ENCODE measurements at places on chromosomes 16 and 17. TPM values are rescaled to one million over a fixed set of nuclear protein-coding genes. Genes with fewer than 3 reads are reported as not detected.
A peak's percentile ranks its signal among the peaks of the same experiment; 100 is the strongest.

DNA sequence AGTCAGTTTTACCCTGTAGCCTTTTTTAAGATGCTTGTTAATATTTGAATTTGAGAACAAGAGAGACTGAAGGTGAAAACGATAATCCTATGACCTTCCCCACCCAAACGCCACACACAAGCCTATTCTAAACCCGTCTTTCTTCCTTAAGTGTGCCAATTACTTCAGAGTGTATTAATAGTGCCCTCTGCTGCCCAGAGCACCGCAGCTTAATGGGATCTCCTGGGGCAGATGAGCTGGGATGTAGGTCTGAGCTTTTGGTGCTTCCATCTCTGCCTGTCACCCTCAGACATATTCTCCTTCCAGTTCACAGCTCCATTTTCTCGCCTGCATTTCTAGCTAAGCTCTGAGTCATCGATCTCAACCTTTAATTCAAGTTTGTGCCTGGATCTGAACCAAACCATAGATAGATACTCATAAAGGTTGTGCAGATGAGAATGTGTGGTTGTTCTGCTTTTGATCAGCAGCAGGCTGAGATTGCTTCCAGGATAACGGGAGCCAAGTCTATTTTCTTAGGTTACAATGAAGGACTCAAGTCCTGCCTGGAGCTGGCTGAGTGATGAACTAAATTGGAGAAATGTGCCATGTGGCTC, 46.4 kb upstream of the CDH13 start:
- no peak for DNase-seq
- H3K36me3 ChIP-seq = no peaks in the 10 kb centered on the region
- H3K27me3 ChIP-seq = no peaks in the 10 kb centered on the region

DNA sequence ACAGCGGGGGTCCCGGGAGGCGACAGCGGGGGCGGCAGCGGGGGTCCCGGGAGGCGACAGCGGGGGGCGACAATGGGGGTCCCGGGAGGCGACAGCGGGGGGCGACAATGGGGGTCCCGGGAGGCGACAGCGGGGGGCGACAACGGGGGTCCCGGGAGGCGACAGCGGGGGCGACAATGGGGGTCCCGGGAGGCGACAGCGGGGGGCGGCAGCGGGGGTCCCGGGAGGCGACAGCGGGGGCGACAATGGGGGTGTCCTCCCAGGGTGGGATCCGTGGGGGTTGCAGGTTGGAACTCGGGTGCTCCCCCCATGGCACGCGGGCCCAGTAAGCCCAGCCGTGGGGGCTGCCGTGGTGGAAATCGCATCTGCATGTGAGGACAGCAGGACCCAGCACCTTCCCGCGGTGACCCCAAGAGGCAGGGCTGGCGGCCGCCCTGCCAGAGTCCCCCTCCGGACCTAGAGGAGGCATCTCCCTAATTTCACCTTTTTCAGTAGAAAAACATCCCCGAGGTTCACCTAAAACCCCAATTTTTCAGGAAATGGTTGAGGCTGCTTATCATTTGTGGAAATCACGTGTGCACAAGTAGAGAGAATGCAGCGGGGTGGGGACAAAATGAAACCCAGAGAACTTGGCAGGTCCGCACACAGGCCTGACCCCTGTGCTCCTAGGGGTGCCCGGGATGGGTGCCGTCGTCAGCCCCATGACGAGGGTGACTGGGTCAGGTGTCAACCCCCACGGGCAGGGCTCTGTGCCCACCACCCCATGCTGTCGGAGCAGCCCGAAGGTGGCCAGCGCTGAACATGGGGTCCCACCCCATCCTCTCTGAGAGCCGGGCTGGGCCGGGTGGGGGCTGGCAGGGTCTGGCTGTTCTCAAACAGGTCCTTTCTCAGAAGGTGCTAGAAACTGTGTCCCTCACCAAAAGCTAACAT, 10.5 kb upstream of the METRNL start:
- H3K4me3 ChIP-seq = peak overlapping the region; percentile 41
- H3K36me3 ChIP-seq = no peaks in the 10 kb centered on the region
- peaks cover 32% of the 10 kb centered on the region for H3K4me1 ChIP-seq

- H3K27ac ChIP-seq = no peak overlapping the region
- peaks cover 10% of the 10 kb centered on the region for H3K4me1 ChIP-seq
- no peak for DNase-seq
- H3K27me3 ChIP-seq = peaks cover 44% of the 10 kb centered on the region
- H3K36me3 ChIP-seq = no peaks in the 10 kb centered on the region
- H3K4me3 ChIP-seq = no peak overlapping the region
These were observed 32.2 kb downstream of the BAHCC1 start for GRCh38 chr17:81427173-81428120.

- no peak for DNase-seq
- no peaks in the 10 kb centered on the region for H3K36me3 ChIP-seq
- no peak overlapping the region for H3K4me3 ChIP-seq
- no peaks in the 10 kb centered on the region for H3K27me3 ChIP-seq
- no peaks in the 10 kb centered on the region for H3K4me1 ChIP-seq
- no peak overlapping the region for H3K27ac ChIP-seq
These were observed 60.4 kb upstream of the MSI2 start for GRCh38 chr17:57195785-57196460.

DNA sequence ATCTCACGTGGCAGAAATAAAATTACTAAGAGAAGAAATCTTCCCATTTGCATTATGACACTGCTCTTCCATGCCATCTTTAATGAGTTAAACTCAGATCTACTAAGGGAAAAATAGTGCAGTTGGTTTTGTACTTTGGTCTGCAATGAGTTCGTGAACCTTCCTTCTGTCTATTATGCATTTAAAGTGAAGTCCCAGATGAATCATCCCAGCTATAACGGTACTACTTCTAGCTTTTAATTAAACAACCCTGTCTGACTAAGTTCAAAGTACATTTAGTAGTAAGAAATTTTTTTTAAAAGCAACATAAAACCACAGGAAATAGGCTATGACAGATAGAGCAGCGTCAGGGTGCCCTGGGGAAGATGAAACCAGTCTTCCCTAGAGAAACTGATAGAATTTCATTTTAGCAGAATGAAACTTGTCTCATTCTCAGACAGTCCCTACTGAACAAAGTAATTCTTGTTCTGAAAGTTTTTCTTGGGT, 1.8 kb downstream of the TMIGD1 start:
- no peaks in the 10 kb centered on the region for H3K36me3 ChIP-seq
- H3K27me3 ChIP-seq = no peaks in the 10 kb centered on the region
- DNase-seq = peak; percentile 10
- H3K4me3 ChIP-seq = no peak overlapping the region

Gene NACA2
- not detected for total RNA-seq

Gene CDR2
- 38.9 TPM for total RNA-seq
